DMS79 treated with DMSO at 0.1 percent for 48 hours (cell line): ENCODE measurements at places on chromosomes 11 and 22.

GRCh38 chr22:46974631-46975585 is 212.5 kb downstream of the TBC1D22A start:
- DNase-seq = no peak

DNA sequence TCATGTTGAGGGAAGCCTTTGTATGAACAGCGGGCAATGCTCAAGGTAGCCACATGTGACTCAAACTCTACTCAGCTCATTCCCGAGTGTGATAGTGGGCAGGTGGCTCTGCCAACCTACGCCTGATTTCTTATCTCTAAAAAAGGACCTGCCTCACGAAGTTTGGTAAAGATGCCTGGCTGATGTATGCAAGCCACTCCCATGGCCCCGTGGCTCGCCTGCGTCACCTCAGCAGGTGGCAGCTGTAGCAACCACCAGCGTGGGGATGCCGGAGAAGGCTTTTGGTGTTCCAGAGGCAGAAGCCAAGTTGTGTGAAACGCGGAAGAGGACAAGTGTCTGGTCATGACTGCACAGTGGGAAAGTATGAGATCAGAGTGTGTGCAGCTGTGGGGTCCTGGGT is 5.4 kb downstream of the FADS2 start:
- DNase-seq = no peak

GRCh38 chr11:58495906-58496305 is 12.0 kb downstream of the OR5B21 start:
- no peak for DNase-seq

GRCh38 chr11:46388619-46389449 is 2.7 kb downstream of the CHRM4 start:
- no peak for DNase-seq

DNA sequence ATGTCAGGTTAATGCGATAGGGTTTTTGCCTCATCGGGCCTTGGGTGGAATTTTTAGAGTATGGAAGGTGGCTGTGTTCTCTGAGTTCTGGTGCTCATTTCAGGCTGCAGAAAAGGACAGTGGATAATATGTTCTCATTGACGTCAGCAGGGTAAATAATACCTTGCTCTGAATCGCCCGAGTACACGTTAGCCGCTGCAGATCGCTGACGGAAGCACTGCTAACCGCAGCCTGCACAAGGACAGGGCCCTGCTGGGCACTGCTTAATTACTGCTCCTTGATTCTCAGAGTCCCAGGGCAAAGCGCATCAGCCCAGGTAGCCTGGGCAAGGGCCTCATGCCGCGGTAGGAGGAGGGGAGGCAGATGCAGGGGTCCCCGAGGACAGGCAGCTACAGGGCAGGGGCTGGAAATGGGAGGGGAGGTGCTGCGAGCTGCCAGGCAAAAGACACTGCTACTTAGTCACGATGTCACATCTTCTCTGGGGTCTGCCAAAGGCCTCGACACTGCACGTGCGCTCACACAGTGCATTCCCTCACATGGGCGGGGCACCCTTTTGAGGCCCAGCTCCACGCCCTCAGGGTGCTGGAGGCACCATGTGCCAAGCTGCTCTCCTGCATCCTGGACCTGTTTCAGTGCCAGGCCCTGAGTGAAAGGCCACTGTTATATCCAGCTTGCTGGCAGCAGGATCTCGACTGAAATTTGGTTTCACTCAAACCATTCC is 35.2 kb downstream of the PPP2R1B start:
- no peak for DNase-seq

- no peak for DNase-seq
Observed at GRCh38 chr11:87878373-87878825, 296.8 kb downstream of the RAB38 start.

GRCh38 chr22:22229683-22230420 is 14.7 kb upstream of the VPREB1 start:
- no peak for DNase-seq

DNA sequence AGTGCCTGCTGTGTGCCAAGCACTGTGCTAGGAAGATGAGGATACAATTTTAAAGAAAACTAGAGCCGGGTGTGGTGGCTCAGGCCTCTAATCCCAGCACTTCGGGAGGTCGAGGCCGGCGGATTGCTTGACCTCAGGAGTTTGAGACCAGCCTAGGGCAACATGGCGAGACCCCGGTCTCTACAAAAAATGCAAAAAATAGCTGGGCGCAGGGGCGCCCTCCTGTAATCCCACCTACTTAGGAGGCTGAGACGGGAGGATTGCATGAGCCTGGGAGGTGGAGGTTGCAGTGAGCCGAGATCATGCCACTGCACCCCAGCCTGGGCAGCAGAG is 8.3 kb downstream of the TPBGL start:
- DNase-seq = no peak

DNA sequence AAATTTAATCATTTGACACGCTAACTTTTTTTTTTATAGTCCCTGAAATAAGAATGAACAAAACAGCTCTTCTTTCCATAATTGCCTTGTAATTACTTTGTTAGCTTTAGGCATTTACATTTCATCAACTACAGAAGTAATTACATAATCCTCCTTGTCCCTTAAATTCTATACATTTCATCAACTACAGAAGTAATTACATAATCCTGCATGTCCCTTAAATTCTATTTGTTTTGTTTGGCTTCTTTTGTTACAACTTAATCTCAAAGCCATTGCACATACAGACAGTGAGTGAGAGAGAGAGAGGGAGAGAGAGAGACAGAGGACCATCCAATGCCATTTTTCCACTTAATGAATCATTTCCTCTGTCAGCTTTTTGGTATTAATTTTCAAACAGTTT is 873.2 kb downstream of the METTL15 start:
- DNase-seq = no peak

DNA sequence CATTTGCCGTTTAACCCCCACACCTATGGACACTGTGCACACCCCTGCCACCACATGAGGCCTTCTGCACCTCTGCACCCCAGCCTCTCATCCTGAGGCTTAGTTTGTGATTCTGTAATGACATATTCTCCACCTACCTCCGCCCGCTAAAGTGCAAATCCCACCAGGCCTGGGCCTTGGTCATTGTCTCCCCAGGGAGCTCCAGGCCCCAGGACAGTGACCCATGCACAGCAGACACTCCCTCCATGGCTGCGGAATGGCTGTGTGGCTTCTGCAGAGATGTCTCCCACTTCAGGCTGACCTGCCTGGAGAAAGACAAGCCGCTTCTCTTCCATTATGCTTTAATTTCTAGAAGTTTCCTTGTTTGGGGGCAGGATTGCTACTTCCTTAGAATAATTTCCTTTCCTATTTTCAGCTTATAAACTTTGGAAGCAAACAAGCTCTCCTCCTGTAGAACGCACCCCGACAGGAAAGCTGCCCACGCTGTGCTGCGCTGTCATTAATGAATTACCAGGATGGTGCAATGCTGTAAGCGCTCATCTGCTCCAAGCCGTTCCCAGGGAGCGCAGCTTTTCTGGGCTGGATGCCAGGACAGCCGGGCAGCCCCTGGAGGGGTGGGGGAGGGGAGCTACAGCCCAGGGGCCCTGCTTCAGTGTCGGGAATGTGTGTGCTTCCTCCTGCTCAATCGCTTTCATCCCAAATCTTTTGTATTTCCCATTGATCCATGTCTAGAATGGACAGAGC is 618.0 kb downstream of the BRD1 start:
- peak; percentile 68 for DNase-seq

GRCh38 chr22:37907036-37907954 is 1.2 kb downstream of the MICALL1 start:
- DNase-seq = no peak

DNA sequence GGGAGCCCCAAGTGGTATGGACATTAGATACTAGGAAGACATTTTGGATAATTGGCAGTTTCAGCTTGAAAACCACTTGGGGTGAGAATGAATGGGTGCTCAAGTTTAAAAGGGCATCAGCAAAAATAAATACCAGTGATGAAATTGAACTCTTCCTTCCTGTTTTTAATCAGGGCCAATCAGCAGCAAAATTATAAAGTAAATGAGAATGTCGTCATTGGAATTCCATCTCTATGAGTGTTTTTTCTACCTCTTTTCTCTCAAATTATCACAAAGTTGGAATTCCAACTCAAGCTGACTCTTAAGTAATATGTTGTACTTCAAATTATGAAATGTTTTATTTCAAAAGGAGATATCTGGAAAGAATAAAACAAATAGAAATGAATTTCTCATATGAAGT is 730.6 kb downstream of the METTL15 start:
- DNase-seq = no peak

DNA sequence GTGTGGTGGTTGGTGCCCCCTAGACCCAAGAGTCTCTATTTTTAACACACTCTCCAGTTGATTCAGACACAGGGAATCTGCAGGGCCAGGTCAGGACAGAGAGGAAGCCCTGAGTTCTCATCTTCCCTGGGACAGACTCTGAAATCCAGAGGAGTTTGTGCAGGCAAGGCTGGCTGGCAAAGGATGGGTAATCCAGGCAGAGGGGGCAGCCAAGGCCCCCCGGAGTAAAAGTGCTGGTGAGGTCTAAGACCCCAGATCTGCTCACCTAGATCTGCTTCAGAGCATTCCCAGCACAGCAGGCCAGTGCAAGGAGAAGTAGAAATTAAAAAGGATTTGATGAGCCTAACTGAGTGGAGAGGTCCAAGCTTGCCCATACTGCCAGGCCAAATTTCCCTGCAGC is 40.6 kb upstream of the MN1 start:
- DNase-seq = no peak

GRCh38 chr22:37053310-37054055 is 1.9 kb downstream of the KCTD17 start:
- DNase-seq = no peak

DNA sequence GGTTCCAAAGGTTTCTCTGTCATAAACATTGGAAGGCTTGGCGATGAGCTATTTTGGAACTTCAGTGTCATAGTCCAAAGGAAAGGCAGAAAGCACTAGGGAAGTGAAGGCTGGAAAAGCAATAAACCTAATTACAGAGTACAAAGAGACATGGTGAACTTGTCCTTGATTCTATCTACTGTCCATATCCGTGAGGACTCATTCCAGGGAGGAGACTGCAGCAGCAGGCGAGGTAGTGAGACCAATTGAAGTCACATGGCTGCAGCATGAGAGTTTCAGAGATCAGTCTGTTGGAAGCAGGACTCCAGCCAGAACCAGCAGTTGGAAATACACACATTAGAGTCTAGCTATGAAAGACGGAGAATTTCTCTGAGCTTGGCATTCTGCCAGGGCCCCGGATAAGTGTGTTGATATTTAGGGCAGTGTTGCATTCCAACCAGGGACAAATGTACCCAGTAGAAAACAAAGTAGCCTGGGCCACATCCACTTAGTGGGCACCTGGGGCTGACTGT is 54.1 kb upstream of the ARHGAP42 start:
- DNase-seq = no peak

DNA sequence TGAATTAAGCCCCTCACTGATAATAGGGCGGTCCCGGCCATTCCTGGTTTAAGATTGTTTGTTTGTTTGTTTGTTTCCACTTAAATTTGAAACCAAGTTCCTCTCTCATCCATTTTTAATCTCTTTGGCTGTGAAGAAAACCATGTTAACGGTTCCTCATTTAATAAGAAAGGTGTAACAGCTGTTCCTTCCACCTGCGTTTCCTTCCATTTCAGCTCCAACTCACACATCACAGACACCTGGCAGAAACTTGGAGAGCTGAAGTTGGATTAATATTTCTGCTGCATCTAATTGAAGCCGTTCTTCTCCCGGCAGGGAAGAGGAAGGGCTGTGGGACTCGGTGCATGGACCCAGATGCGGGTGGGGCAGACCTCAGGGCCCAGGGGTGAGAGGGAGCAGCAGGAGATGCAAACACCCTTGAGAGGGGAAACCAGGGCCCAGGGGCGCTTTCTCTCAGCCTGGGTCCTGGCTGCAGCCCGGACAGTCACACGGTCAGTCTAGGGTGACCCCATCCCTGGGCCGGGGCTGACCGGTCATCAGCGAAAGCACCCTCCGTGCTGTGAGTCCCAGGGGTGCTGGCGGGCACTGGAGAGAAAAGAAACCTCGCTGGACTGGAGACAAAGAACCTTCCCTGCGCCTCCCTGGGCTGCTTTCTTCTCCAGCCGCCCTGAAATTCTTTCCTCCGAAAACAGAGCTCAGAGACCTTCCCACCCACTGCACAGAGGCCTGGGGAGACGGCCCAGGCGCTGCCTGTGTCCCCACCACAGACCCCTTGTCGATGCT is 242.0 kb downstream of the BRD1 start:
- DNase-seq = no peak

- DNase-seq = no peak
Observed at GRCh38 chr11:111097191-111097590, 148.3 kb upstream of the POU2AF2 start.

DNA sequence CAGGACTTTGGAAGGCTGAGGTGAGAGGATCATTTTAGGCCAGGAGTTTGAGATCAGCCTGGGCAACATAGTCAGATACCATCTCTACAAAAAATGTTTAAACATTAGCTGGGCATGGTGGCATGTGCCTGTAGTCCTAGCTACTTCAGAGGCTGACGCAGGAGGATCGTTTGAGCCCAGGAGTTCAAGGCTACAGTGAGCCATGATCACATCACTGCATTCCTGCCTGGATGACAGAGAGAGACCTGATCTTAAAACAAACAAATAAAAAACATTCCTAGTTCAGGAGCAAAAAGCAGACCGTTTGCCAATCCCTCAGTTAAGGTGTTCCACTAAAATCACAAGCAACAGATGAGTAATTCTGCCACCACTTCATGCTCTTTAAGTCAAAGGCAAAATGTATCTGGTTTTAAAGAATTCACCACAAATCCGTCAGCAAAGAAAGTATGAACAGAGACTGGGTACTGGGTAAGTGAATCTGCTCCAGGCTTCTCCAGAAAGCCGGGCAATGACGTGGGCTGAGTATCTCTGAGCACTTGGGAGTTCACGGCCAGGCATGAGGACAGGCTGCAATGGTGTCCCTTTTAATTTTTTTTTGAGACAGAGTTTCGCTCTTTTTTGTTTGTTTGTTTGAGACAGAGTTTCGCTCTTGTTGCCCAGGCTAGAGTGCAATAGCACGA is 19.5 kb downstream of the CLTCL1 start:
- no peak for DNase-seq

- no peak for DNase-seq
Observed at GRCh38 chr11:118380571-118380970, 20.8 kb upstream of the ATP5MG start.

GRCh38 chr11:111602865-111603610 is 789 bp downstream of the SIK2 start:
- DNase-seq = peak; percentile 41

DNA sequence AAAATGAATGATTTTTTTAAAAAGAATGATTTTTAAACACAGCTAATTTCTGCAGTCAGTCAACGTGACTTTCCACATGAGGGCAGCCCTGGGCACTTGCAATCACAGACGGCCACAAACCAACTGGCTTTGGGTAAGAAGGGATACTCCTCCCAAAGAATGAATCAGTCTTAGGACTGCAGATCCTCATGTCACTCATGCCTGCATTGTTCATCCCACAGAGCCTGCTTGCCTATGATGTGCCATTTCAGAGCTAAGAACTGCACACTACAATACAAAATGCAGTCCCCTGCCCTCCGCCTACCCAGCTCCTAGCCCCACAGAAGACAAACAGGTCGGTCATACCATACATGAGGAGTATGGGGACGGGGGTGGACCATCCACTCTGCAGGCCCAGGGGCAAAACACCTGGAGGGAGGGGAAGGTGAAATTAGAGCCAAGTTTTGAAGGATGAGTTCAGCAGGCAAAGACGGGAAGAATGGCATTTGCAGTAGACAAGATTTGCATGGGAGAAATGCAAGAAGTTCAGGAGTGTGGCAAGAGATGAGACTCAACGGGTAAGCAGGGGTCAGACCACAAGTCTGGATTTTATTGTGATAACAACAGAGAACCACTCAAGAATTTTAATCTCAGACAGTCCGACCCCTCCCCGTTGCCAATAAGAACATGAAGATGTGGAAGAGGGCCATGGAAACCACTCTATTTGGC is 24.7 kb downstream of the PACSIN2 start:
- DNase-seq = no peak
